Thymus (tissue), 14 donors: ENCODE measurements at places on chromosomes 6 and 20.

DNA sequence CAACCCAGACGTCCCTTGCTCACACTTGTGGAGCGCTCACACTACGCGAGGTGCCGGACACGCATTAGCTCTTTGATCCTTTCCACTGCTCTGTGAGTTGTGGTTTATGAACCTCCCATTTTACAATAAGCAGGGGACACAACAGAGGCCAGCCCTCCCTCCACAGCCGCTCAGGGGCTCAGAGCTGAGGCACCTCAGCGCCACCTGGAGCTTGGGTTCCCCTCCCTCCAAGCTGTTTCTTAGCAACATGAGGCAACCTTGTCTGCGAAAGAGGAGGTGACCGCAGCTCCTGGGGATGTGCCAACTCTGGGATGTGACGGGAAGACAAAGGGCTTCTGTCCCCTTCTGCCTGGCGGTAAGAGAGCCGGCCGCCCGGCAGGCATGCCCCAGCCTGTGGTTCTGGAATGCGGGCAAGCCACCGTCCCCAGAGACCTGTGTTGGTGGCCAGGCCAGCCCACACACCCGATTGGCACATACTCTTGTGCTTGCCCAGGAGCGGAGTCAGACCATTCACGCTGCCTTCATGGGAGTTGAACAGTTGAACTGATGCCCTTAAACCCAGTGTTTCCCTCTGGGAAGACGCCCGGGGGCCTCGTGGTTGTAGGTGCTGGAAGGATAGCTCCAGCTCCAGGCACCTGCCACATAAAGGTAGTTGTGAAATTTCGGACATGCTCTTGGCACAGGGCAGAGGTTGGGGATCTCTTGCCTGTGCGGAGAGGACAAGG, 44.5 kb downstream of the RBM38 start:
- H3K4me3 ChIP-seq: no peak overlapping the region
- peaks cover 10% of the 10 kb centered on the region for H3K27me3 ChIP-seq
- H3K4me1 ChIP-seq: peaks cover 50% of the 10 kb centered on the region
- no peak for DNase-seq
- no peaks in the 10 kb centered on the region for H3K36me3 ChIP-seq
- H3K27ac ChIP-seq: peak overlapping the region; percentile 20

DNA sequence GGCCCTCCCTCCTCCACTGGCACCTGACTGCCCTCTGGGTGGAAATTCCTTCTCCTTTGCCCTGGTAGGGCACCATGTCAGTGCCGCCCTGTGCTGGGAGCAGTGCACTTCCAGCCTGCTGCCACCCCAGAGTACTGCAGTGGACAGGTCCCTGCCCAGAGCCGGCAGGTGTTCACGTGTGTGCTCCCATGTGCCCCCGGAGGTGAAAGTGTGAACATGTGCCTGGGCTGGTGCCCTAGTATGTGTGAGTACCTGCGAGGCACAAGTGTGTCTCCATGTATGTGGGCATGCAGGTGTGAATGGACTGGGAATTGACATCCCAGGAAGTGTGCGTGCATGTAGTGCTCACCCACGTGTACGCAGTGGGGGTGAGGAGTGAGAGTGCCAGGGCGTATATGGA, 29.4 kb downstream of the SDCBP2 start:
- no peaks in the 10 kb centered on the region for H3K36me3 ChIP-seq
- no peak overlapping the region for H3K27ac ChIP-seq
- no peaks in the 10 kb centered on the region for H3K27me3 ChIP-seq

DNA sequence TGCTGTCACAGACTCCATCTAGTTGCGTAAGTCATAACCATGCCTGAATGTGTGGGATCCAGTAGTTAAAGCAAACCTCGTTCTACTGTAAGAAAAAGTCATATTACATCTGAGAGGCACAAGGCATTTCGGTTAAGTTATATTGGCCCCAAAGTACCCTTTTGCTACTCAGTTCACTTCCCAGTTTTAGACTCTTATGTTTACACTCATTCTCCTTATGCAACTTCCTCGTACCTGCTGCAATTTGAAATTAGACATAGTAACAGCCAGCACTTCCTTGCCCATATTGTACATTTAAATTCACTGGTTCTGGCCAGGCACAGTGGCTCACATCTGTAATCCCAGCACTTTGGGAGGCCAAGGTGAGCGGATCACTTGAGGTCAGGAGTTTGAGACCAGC, 37.0 kb downstream of the PEX7 start:
- no peak overlapping the region for H3K27ac ChIP-seq
- no peaks in the 10 kb centered on the region for H3K4me1 ChIP-seq
- H3K36me3 ChIP-seq: no peaks in the 10 kb centered on the region

DNA sequence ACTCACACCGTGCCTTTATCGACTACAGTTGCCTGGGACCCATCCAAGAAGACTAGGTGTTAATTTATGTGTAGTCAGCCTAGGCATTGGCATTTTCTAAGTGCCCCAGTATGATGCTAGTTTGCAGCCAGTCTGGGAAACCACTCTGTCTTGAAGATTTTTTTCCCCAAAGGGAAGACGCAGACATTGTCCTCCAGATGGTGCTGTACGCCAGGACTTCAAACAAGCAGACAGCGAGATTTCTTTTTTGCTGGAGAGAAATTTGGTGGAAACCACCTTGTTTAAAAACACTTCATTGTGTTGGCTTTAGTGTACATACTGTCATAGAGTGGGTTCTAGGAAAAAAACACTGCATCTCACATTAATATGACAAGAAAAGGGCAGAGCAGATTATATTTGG, 30.0 kb downstream of the ALDH5A1 start:
- peaks cover 9% of the 10 kb centered on the region for H3K36me3 ChIP-seq
- peak overlapping the region; percentile 62 for H3K27ac ChIP-seq
- peaks cover 64% of the 10 kb centered on the region for H3K4me1 ChIP-seq
- H3K4me3 ChIP-seq: no peak overlapping the region
- DNase-seq: peak; percentile 75

- no peak for DNase-seq
- no peaks in the 10 kb centered on the region for H3K4me1 ChIP-seq
- H3K36me3 ChIP-seq: no peaks in the 10 kb centered on the region
These were observed 254.4 kb downstream of the NRN1 start for GRCh38 chr6:5752391-5752680.

DNA sequence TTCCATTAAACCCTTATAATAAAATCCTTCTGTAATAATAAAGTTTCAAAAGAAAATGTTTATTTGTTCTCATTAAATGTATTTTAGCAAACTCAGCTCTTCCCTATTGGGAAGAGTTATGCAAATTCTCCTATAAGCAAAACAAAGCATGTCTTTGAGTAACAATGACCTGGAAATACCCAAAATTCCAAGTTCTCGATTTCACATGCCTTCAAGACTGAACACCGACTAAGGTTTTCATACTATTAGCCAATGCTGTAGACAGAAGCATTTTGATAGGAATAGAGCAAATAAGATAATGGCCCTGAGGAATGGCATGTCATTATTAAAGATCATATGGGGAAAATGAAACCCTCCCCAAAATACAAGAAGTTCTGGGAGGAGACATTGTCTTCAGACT, 3.8 kb downstream of the IL17A start:
- no peak overlapping the region for H3K4me3 ChIP-seq
- H3K27me3 ChIP-seq: no peaks in the 10 kb centered on the region
- no peak for DNase-seq
- no peaks in the 10 kb centered on the region for H3K4me1 ChIP-seq
- no peaks in the 10 kb centered on the region for H3K36me3 ChIP-seq

DNA sequence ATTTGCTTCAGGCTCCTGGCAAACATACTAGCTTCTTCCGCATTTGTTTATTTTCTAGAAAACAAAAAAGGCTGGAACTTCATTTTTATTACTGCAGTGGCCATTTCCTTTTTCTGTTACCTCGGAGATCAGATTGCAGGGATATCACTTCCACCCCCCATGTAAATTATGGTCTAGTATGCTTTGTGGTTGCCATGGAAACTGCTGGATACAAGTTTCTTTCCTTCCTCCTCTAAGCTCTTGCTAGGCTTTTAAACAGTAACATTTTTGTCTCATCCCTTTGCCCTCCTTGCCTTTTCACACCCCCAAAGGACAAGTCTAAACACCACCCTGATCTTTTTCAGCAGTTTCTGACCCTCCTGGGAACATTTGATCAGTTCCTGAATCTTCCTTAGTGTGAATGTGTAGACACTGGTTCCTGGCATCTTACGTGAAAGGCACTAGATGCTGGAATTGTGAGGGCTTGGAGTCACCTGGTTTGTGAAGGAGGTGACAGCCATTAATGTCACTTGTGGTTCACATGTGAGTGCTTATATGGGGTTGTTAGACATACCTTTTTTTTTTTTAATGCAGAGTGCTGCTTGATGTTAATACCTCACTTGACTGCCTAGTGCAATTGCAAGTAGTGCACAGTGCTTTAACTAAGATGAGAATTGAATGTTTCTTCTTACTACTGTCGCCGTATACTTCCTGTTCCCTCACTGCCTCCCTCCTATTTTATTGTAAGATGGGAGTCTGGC, 181.6 kb downstream of the JARID2 start:
- no peak overlapping the region for H3K4me3 ChIP-seq
- peaks cover 17% of the 10 kb centered on the region for H3K4me1 ChIP-seq

DNA sequence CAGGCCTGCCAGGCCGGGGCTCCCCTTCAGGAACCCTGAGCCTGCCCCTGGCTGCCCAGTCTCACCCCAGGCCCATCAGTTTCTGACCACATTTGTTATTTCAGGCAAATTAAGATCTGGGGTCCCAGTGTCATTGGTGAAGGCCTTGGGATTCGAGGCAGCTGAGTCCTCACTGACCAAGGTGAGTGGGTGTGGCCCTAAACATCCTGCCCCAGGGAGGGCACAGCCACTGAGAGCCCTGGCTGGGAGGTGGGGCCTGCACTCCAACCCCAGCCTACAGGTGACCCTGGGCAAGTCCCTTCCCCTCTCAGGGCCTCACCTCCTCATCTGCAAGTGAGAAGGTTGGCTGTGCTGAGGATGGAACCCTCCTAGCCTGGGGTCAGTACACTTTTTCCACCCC, 23.8 kb downstream of the BPIFB1 start:
- DNase-seq: no peak
- H3K4me3 ChIP-seq: no peak overlapping the region
- H3K36me3 ChIP-seq: no peaks in the 10 kb centered on the region
- H3K27me3 ChIP-seq: no peaks in the 10 kb centered on the region
- H3K27ac ChIP-seq: no peak overlapping the region

GRCh38 chr20:47239719-47240067, 116.8 kb downstream of the ZMYND8 start:
- no peak for DNase-seq
- no peak overlapping the region for H3K4me3 ChIP-seq
- H3K27ac ChIP-seq: no peak overlapping the region
- no peaks in the 10 kb centered on the region for H3K4me1 ChIP-seq
- peaks cover 62% of the 10 kb centered on the region for H3K36me3 ChIP-seq

- H3K27me3 ChIP-seq: no peaks in the 10 kb centered on the region
- no peaks in the 10 kb centered on the region for H3K36me3 ChIP-seq
- DNase-seq: no peak
- H3K4me1 ChIP-seq: no peaks in the 10 kb centered on the region
- H3K27ac ChIP-seq: no peak overlapping the region
- no peak overlapping the region for H3K4me3 ChIP-seq
These were observed 59.2 kb downstream of the ZFP64 start for GRCh38 chr20:52132337-52132736.

DNA sequence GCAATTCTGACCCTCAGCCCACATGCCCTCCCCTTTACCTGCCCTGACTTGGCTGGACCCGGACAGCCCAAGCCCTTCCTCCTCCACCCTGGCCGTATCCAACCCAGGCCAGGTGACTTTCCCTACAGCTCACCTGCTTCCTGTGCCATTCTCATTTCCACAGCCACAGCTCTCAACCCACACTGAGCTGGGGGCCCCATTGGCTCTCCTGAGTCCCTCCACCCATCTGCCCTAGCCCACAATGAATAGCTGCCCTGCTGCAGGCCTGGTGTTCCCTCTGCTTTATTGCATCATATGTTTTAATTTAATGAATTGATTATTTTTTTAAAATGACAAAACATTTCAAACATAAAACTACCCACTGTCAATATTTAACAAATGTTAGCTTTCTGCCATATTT, 118.5 kb upstream of the BACH2 start:
- H3K27ac ChIP-seq: no peak overlapping the region
- no peaks in the 10 kb centered on the region for H3K36me3 ChIP-seq
- no peaks in the 10 kb centered on the region for H3K27me3 ChIP-seq
- peaks cover 26% of the 10 kb centered on the region for H3K4me1 ChIP-seq
- no peak overlapping the region for H3K4me3 ChIP-seq

GRCh38 chr20:7926767-7927166, 13.5 kb downstream of the HAO1 start:
- DNase-seq: no peak
- H3K27ac ChIP-seq: no peak overlapping the region
- H3K4me3 ChIP-seq: no peak overlapping the region

DNA sequence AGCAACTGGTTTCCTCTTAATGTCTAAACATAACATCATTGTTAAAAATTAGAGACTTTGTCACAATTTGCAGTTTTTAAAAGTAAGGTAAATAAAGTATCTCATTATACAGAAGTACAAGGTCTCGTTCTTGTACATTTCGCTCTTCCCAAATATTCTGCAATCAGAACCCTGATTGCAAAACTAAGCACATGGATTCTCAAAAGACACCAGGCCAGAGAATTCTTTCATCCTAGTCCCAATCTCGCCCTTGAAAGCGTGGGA, 355 bp upstream of the AKAP7 start:
- DNase-seq: peak; percentile 7
- peak overlapping the region; percentile 42 for H3K4me3 ChIP-seq
- H3K36me3 ChIP-seq: no peaks in the 10 kb centered on the region
- peaks cover 3% of the 10 kb centered on the region for H3K4me1 ChIP-seq
- H3K27me3 ChIP-seq: no peaks in the 10 kb centered on the region

GRCh38 chr20:51995551-51995951, 193.2 kb upstream of the SALL4 start:
- H3K4me1 ChIP-seq: no peaks in the 10 kb centered on the region
- no peak for DNase-seq
- H3K4me3 ChIP-seq: no peak overlapping the region
- H3K36me3 ChIP-seq: no peaks in the 10 kb centered on the region
- no peaks in the 10 kb centered on the region for H3K27me3 ChIP-seq

- no peaks in the 10 kb centered on the region for H3K4me1 ChIP-seq
- no peaks in the 10 kb centered on the region for H3K36me3 ChIP-seq
- no peak for DNase-seq
- H3K4me3 ChIP-seq: no peak overlapping the region
- H3K27me3 ChIP-seq: no peaks in the 10 kb centered on the region
- H3K27ac ChIP-seq: no peak overlapping the region
These were observed 177.7 kb downstream of the TSHZ2 start for GRCh38 chr20:53149890-53150205.

DNA sequence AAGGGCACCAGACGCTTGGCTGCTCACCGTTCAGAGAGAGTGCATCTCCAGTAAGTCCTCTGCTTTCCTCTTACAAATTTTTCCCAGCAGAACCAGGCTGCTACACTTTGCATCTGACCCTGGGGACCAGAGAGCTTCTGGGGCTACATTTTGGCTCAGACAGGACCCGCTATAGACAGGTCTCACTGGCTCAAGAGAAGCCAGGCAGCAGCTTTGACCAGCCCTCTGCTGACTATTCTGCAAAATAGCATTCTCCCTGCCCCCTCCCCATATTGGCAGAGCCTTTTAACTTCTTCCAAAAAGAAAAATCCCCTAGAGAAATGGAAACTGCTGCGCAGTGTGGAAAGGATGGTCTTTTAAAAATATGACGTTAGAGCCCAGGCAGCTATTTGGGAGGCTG, 37.2 kb downstream of the CPXM1 start:
- H3K4me3 ChIP-seq: no peak overlapping the region
- H3K27ac ChIP-seq: no peak overlapping the region
- H3K27me3 ChIP-seq: peaks cover 25% of the 10 kb centered on the region
- DNase-seq: no peak

- no peak overlapping the region for H3K27ac ChIP-seq
- H3K4me1 ChIP-seq: no peaks in the 10 kb centered on the region
- no peak for DNase-seq
- no peak overlapping the region for H3K4me3 ChIP-seq
- no peaks in the 10 kb centered on the region for H3K36me3 ChIP-seq
These were observed 58.6 kb upstream of the GCLC start for GRCh38 chr6:53603386-53604116.
